CD8-positive, alpha-beta memory T cell (primary cell): ENCODE measurements at places on chromosomes 3 and 15. TPM values are rescaled to one million over a fixed set of nuclear protein-coding genes. Genes with fewer than 3 reads are reported as not detected.

Gene OR5K1
- total RNA-seq: not detected

Gene CHST2
- total RNA-seq: 3.0 TPM

Gene CCR4
- total RNA-seq: 113 TPM

Gene ZNF502
- 1.6 TPM for total RNA-seq

Gene FAM3D
- total RNA-seq: not detected

Gene KIF23
- total RNA-seq: 36.0 TPM

Gene NRG4
- not detected for total RNA-seq

Gene P3H2
- not detected for total RNA-seq

Gene RFX7
- total RNA-seq: 35.2 TPM

Gene IL16
- 73.4 TPM for total RNA-seq

Gene CEP97
- total RNA-seq: 16.6 TPM

Gene SHF
- 29.5 TPM for total RNA-seq

Gene LMLN
- total RNA-seq: 7.3 TPM

Gene P4HTM
- 28.6 TPM for total RNA-seq

Gene CHRM5
- not detected for total RNA-seq

Gene SCN11A
- 0.09 TPM for total RNA-seq

Gene SAXO2
- total RNA-seq: 1.6 TPM

Gene GATA2
- not detected for total RNA-seq

Gene CYP8B1
- total RNA-seq: not detected

Gene SH2D7
- total RNA-seq: not detected

Gene SH3GL3
- total RNA-seq: not detected

Gene LRRK1
- 0.79 TPM for total RNA-seq

Gene PLA2G4E
- total RNA-seq: not detected

Gene EID1
- total RNA-seq: 125 TPM
